ENCODE measurements at places on chromosomes 7 and 10.

DNA sequence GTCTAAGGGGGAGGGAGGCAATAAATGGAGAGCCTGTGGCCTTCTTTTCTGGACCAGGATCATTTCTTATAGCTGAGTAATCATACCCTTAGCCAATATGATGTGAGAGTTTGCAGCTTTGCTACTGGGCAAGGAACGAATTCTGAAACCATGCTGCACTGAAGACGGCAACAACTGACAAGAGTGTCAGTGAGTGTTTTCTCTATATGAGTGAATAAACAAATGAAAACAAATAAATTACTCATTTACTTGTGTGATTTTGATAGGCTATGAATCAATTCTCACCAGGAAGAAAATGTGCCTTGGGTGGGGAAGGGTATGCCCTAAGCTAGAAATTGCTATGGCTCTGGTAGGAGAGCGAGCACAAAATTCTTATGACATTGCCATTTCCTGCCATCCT, 79.4 kb upstream of the LRRN3 start:
- DNase-seq: no peak

DNA sequence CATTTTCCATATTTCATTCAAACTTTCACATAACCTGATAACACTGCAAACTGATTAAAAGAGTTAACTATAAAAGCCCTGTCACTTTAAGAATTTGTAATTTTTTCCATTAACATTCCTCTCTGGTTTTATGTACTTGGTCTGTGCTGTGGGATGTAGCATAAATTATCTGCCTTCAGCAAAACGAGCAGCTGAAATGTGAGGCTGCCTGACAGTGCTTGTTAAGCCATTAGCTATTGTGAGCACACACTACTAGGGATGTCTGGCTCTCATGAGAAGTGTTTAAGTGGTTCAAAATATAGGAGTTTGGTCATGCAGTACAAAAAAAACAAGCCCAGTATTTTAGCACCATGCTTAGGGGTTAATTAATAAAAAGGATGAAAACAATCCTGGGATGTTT, 63.0 kb downstream of the HOXA1 start:
- peak; percentile 35 for DNase-seq

- DNase-seq: no peak
These were observed 48.2 kb downstream of the APBB1IP start for GRCh38 chr10:26486304-26486703.

- no peak for DNase-seq
These were observed 292.4 kb upstream of the SMIM30 start for GRCh38 chr7:113410796-113411195.

GRCh38 chr7:85630904-85631600, 444.2 kb upstream of the SEMA3D start:
- DNase-seq: no peak

DNA sequence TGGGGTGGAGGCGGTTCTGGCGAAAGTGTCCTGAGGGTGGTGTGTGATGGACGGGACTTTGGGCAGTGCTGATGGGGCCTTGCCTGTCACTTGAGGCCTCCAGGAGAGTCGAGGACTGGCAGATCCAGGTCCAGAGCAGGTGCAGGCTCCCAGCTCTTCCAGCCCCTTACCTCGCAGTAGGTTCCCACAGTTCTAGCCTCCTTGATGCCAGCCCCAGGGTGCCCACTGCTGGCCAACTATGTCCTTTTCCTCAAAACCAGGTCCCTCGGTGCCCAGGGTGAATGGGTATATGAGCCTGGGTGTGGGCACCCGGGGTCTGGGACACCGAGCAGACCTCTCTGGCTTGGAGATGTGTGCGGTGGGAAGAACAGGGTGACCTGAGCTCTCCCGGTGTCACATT, 8.3 kb downstream of the FAM20C start:
- no peak for DNase-seq

DNA sequence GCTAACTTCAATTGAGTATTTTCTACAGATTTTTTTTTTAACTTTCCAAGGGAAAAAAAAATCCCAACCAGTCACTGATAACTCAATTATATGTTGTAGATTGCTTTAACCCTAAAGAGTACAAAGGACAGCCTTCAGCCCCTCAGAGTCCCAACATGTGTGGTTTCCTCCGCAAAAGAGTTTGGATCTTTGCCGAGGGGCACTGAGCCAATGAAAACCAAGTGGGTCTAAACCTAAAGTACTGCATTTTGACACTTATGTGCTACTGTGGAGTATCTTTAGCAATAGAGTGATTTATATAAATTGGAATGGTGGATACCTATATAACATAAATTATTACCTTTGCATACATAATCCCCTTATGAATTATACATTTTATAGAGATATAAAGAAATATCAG, 91.5 kb downstream of the SEMA3D start:
- DNase-seq: no peak

DNA sequence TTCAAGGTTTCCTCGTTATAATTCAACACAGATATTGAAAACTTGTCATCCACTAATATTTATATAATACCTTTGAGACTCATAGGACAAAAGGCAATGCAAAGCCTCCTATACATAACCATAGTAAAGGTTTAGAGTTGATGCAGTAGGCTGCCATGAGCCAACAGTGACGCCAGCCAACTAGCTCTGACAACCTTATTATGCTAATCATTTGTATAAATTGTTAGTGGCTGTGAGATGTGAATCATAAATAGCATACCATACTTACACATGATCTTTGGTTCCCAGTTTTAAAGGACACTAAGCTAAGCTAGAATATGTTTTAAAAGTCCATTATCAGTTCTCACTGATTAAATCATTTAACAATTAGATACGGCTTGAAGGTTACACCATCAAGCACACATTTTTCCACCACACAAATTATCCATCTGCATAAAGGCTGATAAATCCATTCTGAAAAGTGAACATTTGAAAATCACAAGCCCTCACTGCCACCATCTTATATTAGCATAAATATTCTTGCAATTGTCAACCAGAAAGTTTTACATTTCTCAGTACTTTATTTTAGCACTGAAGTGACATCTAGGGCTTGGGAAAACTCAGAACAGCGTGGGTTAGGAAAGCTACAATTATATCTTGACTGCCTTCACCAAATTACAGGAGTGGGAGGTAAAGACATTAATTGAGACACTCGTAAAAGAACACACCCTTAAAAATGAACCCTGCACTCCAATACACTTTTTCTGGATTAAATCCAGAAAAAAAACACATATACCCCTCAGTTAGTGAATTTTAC, 30.7 kb downstream of the COA1 start:
- no peak for DNase-seq

GRCh38 chr10:122333037-122333436, 41.5 kb upstream of the PLEKHA1 start:
- DNase-seq: no peak

DNA sequence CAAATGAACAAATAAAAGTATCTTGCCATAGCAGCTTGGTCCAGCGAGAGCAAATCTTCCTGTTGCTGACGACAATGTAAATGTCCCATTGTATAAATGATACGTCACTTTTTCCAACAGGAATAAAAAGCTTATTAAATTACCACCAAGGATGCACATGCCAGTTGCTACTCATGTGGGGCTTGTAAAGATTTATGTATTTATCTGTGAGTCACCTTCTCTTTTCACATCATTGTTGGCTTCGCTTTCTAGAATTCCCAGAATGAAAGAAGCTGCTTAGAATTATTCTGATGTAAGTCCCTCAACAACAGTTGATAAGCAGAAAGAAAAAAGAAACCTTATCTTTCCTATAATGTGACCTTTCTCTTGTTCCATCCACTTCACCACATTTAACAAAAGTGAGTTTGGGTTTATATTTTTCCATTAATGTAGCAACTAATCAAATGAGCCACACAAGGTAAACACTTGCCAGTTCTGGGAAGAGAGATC, 22.4 kb downstream of the DNAJC12 start:
- DNase-seq: peak; percentile 36

GRCh38 chr7:115300231-115300870, 378.5 kb downstream of the MDFIC start:
- DNase-seq: no peak

GRCh38 chr7:28418311-28418710, 6.0 kb downstream of the CREB5 start:
- no peak for DNase-seq

GRCh38 chr10:90354914-90355313, 502.9 kb downstream of the HTR7 start:
- no peak for DNase-seq

GRCh38 chr10:62082729-62083411, 181.4 kb downstream of the ARID5B start:
- DNase-seq: no peak

DNA sequence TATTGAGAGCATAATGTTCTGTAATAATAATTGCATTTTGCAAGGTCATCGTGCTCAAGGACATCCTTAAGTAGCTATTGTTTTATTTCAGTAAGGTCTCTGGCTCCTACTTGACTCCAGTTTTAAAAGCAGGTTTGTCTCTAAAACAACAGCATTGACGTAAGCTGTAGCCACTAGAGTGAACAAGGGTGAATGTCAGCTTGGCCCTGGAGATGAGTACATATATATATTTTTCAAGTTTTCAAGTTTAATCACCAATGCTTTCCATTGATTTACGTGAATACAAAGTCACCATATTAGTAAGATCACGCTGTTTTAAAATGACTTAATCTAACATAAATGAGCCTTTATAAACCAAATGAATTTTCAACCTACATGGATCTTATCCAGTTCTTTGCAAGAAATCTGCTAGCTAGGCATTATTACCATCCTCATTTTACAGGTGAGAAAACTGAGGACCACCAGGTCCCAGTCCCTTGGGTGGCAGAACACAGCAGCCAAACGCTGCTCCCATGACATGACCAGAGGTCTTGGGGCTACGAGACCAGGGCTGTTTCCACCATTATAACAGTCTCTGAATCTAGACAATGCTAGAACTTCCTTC, 57.2 kb upstream of the ELMO1 start:
- DNase-seq: no peak
